ENCODE measurements at places on chromosomes 6 and 20.

- DNase-seq = no peak
Measured at GRCh38 chr6:6595952-6596351, 7.4 kb downstream of the LY86 start.

DNA sequence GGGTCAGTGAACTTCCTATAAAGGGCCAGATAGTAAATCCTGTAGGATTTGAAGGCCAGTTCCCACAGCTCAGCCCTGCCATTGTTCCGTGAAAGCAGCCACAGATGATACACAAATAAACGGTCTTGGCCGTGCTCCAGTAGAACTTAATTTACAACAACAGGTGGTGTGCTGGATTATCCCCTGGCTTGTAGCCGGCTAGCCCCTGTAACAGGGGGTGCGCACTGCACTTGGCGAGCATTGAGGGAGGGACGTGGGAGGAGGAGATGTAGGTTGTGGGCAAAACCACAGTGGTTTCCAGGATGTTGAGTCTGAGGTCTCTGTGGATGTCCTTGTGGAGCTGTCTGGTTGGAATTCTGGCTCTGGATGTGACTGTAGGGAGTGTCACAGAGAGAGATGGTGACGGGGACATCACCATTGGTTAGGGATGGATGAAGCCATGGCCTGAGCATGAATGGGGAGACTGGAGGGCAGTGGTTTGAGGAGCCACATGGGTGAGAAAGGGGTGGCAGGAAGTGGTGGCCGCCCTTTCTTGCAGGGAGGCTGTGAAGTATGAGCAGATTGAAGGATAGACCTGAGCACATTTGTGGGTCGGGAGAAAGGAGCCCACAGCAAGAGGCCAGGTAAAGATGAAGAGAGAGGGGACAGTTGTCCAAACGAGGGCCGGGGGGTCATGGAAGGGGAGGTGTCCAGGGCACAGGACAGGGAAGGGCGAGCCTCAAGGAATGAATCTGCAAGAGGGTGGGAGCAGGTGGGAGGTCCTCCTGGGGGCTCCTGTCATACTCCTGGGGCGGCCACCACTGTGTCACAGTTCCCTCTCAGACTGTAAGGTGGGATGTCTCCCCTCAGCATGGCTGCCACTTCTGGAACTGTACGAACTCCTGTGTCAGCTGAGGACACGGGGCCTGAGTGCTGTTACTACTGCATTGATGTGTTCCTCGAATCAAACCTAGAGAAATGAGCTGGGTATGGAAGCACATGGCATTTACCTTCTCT is 53.6 kb downstream of the CDH26 start:
- DNase-seq = no peak

DNA sequence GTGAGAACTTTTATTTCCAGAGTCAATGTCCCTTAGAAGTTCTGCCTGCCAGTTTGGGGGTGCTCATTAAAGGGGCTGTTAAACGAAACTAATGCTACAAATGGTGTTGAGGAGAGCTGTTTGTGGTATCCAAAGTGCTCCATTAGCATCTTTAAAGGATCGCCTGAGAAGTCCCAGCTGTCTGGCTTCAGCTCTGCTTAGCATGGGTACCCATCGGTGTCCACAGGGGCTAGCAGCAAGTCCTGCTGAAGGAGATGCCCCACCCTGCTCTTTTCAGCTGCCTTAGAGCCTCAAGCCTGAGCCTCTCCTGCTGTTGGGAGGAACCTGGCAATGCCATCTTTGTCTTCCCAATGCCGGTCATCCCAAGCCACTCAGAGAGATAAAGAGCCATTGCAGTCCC is 111.1 kb downstream of the FOXO3 start:
- no peak for DNase-seq

GRCh38 chr20:60627751-60628565 is 624.1 kb upstream of the CDH4 start:
- no peak for DNase-seq

GRCh38 chr6:161256407-161256806 is 17.5 kb downstream of the AGPAT4 start:
- no peak for DNase-seq

- DNase-seq = no peak
Measured at GRCh38 chr6:125285353-125285752, 16.4 kb downstream of the HDDC2 start.

GRCh38 chr6:121285041-121285440 is 49.2 kb downstream of the TBC1D32 start:
- no peak for DNase-seq

- DNase-seq = no peak
Measured at GRCh38 chr6:158057213-158057987, 75.7 kb downstream of the SYNJ2 start.

GRCh38 chr6:109782491-109782999 is 91.4 kb downstream of the FIG4 start:
- DNase-seq = no peak

DNA sequence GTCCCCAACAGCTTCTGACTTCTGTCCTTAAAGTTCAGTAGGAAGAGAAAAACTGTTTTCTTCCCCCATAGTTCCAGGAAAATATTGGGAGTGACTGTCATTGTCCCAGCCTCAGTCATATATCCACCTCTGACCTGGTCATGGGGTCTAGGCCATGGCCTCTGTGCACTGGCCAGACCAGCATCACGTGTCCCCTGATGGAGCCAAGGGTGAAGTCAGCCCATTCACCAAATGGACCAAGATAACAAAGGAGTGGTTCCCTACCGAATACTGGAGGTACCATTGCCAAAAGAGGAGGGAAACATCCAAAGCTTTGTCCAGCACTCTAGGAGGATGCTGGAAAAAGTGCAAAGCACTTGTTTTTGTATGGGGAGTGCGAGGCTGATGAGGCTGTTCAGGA is 395.4 kb downstream of the TAF4 start:
- no peak for DNase-seq

GRCh38 chr6:108914235-108915022 is 66.2 kb downstream of the ARMC2 start:
- no peak for DNase-seq

GRCh38 chr6:148760258-148760534 is 13.4 kb downstream of the UST start:
- DNase-seq = no peak

DNA sequence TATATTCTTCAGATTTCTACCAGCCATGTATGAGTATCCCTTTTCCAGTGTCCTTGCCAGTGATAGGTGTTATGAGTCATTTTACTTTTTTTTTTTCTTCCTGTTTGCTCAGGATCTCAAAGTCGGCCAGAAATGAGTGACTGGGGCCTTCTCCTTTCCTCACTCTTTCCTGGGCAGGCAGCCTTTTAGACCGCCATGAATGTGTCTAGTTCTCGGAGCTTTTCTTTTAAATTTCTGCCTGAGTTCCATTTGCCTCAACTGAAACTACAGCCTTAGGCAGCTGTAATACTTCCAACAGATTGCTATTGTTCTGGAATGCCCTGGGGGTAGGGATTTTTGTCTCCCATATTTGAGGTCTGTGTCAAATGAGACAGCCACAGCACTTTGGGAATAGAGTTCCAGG is 83.7 kb downstream of the STXBP5 start:
- no peak for DNase-seq

DNA sequence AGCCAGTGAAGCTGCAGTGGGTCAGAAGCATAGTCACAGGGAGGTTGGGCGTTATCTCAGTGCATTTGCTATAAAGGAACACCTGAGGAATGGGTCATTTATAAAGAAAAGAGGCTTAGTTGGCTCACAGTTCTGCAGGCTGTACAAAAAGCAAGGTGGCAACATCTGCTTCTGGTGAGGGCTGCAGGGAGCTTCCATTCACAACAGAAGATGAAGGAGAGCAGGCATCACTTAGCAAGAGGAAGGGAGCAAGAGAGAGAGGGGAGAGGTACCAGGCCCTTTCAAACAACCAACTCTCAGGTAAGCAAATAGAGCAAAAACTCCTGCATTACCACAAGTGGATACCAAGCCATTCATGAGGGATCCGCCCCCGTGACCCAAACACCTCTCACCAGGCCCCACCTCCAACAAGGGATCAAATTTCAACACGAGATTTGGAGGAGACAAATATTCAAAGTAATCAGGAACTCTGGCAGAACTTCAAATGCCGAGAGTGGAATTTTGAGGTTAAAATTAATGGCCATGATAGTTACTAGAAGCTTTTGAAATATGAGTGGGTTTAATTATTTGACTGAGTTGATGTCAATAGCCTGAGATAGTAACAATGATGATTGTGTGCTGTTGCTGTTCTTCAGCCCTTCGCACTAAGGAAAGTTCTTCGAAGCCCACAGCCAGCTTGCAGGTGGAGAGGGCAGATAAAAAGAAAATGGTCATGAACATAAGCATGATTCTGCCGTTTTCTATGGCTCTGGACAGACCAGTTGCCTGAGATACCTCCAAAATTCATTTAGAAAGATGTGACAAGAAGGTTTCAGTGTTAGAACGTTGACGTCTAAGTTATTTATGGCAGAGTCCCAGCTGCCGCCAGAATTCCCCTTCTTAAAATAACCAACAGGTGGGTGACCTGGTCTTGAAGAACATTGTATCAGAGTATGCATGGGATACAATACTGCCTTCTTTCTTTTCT is 55.3 kb upstream of the ADTRP start:
- DNase-seq = no peak

DNA sequence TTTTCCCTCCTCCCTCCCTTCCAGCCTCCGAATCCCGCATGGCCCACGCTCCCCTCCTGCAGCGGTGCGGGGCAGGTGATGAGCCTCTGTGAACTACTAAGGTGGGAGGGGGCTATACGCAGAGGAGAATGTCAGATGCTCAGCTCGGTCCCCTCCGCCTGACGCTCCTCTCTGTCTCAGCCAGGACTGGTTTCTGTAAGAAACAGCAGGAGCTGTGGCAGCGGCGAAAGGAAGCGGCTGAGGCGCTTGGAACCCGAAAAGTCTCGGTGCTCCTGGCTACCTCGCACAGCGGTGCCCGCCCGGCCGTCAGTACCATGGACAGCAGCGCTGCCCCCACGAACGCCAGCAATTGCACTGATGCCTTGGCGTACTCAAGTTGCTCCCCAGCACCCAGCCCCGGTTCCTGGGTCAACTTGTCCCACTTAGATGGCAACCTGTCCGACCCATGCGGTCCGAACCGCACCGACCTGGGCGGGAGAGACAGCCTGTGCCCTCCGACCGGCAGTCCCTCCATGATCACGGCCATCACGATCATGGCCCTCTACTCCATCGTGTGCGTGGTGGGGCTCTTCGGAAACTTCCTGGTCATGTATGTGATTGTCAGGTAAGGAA is at the start of gene OPRM1:
TSS of gene OPRM1 (plus strand) at position 10 of the 612 bp plus-strand sequence. CDS start at position 315, 305 bp downstream.
- no peak for DNase-seq

DNA sequence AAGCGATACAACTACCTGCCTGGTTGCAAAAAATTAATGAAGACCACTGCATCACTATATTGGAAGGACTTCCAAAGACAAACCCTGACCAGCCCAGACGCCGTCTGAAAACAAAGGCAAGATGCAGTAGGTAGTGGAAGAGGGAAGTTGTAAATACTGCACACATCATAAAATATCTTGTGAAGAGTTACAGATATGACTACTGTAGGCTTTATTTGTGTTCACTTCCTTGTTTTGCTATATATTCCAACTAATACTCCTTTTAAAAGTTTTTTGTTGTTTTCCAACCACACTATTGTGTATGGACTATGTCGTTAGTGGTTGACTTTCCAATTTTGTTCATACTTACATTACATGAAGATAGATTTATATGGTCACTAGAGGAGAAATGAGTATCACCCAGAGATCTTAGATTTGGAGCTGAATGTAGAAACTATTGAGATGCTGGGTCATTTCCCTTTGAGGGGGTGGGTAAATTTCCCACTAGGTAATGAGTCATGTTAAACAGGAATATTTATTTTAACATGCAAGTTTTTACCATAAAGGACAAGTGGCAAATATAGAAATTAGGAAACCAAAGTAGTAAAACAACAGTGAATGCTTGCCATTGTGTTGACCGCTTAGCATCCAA is 16.6 kb upstream of the TXLNB start:
- DNase-seq = no peak

- no peak for DNase-seq
Measured at GRCh38 chr20:58450254-58450653, 61.2 kb downstream of the VAPB start.

GRCh38 chr6:34358389-34358905 is 34.0 kb downstream of the NUDT3 start:
- DNase-seq = no peak

GRCh38 chr6:158706369-158706982 is 56.6 kb downstream of the SYTL3 start:
- DNase-seq = peak; percentile 56

GRCh38 chr20:59082981-59083380 is 40.4 kb upstream of the PRELID3B start:
- no peak for DNase-seq

GRCh38 chr6:118198746-118199145 is 291.7 kb downstream of the SLC35F1 start:
- no peak for DNase-seq

DNA sequence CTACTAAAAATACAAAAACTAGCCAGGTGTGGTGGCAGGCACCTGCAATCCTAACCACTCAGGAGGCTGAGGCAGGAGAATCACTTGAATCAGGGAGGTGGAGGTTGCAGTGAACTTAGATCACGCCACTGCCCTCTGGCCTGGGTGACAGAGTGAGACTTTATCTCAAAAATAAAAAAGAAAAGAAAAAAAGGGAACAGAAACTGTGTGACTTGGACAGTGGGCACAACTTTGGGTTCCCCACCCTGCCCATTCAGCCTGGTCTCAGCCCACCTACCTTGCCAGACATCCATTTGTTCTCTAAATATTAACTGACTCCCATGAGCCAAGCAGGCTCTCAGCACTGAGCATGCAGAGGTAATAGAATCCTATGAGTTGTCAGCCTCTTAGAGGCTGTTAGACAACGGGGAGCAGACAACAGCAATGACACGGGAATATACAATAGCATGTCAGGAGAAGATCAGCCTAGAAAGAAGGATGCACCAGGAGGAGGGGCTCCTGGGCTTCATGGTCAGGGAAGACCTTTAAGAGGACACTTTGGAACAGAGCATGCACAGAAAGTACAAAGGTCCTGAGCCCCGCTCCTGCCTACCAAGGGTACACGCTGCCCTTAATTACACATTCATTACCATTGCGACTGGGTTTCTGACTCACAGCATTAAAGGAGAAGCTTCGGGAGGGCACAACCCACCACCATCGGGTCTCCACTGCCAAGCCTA is 20.0 kb downstream of the FAM209B start:
- no peak for DNase-seq

DNA sequence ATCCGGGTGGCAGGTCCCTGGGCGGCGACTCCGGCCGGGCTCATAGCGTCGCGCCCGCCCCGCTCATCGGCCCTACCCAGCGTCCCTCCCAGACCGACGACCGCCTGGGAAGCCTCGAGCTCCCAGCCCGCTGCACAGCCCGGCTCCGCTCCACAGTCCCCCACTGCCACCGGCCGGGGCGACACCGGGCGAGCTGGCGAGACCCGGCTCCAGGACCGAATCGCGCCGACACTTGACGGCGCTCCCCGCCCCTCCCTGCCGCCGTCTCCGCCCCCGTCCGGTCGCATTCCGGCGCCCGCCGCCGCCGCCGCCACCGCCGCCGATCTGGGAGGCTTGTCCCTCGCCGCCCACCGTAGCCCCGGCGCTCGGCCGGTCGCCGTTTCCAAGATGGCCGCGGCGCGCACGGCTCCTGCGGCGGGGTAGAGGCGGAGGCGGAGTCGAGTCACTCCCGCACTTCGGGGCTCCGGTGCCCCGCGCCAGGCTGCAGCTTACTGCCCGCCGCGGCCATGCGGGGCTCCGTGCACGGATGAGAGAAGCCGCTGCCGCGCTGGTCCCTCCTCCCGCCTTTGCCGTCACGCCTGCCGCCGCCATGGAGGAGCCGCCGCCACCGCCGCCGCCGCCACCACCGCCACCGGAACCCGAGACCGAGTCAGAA is at the start of gene MAP3K4:
TSS of gene MAP3K4 (plus strand) at position 364 of the 655 bp plus-strand sequence. CDS start at position 527, 163 bp downstream.
- peak; percentile 85 for DNase-seq
